ENCODE measurements at places on chromosomes 3 and 15.

GRCh38 chr15:64282701-64283100, 73.3 kb downstream of the CSNK1G1 start:
- DNase-seq, result no peak

DNA sequence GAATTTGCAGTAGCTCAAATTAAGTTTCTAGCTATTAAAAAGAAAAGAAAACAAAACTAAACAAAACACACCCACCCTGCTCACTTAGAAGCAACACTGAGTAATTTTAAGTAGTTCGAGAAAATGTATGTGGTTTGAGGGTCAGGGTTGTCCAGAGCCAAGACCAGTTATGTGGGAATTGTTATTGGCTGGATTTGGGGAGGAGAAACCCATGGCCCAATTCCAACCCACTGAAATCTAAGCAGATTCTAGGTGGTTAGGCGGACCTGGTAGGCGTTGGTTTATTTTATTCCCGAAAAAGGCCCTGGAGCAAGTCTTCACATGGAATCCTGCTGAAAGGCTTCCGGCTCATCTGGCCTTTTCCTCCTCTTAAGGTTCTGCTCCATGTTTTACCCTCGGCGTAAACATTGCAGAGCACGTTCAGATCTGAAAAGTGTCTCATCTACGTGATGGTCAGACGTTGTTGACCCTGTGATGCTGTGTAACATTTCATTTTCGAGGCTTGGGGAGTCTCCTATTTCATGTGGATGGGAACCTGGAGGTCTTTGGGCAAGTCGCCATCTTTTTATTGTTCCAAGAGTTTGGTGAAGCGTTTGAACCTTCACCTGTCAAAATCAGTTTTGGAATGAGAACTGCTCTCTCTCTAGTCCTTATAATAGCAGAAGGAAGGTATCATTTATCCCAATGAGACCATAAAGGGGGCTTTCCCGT, 64.0 kb downstream of the FLNB start:
- no peak for DNase-seq

- no peak for DNase-seq
These were observed 67.7 kb upstream of the ROPN1 start for GRCh38 chr3:124059580-124059979.

DNA sequence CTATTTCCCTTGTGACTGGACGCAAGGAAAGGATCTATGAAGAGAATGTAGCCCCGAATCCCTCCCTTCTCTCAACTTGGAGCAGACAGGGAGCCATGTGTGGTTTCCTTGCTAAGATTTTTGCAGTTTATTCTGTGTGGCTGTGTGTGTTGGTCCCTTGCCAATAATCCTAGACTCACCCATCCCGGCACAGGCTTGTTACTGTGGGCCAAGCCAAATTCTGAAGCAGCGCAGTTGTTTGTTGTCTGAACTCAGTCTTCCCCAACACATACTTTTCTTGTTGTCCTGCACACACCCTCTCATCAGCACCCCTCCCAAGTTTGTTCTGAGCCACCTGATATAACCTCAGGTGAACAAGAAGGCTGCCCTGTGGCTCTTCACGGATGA, 193.3 kb upstream of the CTDSPL start:
- DNase-seq, result no peak

DNA sequence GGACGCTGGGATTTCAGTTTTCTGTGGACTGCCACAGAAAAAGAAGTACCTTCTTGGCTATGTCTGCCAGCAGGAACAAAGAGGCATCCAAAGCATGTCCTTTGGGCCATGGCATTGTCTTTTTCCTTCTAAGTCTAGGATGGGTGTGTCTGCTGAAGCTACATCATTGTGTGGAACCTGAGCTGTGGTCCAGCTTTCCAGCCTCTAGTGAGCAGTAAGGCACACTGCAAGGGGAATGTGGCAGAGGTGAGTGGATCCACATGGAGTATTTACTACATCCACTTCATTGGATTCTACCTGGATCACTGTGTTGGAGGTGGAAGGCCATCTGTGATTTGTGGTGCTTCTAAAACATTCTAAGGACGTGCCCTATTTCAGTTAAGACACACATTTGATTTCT, 23.7 kb downstream of the CMTM8 start:
- DNase-seq, result no peak

- DNase-seq, result no peak
These were observed 95.5 kb upstream of the PRR23E start for GRCh38 chr3:127097481-127097880.

DNA sequence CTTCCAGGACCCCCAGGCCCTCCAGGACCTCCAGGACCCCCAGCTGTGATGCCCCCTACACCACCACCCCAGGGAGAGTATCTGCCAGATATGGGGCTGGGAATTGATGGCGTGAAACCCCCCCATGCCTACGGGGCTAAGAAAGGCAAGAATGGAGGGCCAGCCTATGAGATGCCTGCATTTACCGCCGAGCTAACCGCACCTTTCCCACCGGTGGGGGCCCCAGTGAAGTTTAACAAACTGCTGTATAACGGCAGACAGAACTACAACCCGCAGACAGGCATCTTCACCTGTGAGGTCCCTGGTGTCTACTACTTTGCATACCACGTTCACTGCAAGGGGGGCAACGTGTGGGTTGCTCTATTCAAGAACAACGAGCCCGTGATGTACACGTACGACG, 22.1 kb upstream of the CMSS1 start:
- no peak for DNase-seq

- DNase-seq, result no peak
These were observed 8.2 kb downstream of the TMOD2 start for GRCh38 chr15:51759557-51760070.

DNA sequence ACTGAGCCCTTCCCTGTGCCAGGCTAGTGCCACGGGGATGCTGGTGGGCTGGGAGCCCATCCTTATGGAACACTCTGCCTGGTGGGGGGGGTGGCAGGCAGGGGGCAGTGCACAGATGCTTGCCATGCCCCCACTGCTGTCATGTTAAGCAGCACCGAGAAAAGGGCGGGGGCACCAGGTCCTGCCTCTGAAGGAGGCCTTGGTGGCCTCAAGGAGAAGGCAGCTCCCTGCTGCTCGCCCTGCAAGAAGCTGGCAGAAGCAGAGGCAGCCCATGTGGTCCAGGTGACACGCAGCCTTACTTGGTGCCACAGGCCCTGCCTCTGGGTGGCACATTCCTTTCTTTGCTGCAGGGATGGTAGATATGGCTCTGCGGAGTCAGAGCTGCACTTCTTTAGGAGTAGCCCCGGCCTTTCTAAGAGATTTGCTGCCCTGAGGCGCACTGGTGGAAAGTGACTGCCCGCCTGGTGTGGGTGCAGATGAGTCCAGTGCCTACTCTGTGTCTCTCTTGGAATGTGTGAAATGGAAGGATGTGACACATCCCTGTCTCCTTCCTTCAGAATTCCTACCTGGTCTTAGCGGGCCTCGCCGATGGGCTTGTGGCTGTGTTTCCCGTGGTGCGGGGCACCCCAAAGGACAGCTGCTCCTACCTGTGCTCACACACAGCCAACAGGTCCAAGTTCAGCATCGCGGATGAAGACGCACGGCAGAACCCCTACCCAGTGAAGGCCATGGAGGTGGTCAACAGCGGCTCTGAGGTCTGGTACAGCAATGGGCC, 145.8 kb downstream of the LRRK1 start:
- DNase-seq, result no peak

DNA sequence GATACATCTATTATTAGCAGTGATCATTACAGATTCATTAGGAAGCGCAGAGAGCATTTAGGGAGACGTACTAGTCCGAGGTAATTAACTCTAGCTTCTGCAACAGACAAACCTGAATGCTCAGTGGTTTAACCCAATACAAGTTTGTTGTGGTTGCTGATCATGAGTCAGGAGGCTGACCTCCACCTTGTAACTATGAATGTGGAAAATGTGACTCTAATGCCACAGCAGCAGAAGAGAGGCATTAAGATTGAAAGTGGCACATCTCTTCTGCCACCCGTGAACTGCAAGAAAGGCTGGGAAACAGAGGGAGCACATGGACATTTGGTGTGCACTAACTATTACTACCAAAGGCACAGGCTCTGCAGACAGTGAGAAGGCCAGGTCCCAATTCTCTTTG, 71.2 kb upstream of the C3orf80 start:
- no peak for DNase-seq

DNA sequence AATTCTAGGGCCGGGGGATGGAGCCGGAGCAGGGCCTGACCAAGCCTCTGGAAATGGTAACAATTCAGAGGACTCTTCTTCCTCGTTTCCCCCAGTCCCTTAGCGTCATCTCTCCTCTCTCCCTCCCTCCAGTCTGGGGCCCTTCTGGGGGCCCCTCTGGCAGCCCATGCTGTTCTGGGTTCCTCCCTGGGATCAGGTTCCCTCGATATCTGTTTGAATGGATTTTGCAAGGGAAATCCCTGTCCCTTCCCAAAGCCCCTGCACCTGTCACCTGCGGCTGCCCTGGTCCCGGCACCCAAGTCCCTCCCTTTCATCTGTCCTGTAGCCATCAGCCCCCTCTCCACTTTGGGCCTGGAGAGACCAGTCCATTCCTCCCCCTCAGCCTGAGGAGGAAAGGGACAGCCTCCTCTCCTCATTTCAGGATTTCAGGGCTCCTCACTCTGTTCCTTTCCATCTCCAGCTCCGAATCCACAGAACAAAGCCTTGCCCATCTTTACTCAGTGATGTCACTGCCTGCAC, 1.7 kb upstream of the PLCB2 start:
- no peak for DNase-seq

DNA sequence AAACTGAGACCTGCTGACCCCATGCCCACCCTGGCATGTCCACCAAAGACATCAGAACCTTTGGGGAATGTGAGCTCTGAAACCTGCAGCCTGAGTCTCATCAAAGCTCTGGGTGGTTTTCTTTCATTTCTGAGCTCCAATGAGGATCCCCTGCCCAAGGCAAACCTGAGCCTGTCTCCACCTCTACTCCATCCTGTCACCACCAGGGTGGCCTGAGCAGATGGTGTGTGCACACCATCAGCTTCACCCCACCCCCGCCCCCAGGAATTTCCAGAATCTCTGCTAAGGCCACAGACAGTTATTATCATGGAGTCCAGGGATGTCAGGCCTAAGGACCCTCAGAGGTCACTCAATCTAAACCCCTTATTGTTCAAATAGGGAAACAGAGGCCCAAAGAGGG, 1.3 kb downstream of the XIRP1 start:
- no peak for DNase-seq

DNA sequence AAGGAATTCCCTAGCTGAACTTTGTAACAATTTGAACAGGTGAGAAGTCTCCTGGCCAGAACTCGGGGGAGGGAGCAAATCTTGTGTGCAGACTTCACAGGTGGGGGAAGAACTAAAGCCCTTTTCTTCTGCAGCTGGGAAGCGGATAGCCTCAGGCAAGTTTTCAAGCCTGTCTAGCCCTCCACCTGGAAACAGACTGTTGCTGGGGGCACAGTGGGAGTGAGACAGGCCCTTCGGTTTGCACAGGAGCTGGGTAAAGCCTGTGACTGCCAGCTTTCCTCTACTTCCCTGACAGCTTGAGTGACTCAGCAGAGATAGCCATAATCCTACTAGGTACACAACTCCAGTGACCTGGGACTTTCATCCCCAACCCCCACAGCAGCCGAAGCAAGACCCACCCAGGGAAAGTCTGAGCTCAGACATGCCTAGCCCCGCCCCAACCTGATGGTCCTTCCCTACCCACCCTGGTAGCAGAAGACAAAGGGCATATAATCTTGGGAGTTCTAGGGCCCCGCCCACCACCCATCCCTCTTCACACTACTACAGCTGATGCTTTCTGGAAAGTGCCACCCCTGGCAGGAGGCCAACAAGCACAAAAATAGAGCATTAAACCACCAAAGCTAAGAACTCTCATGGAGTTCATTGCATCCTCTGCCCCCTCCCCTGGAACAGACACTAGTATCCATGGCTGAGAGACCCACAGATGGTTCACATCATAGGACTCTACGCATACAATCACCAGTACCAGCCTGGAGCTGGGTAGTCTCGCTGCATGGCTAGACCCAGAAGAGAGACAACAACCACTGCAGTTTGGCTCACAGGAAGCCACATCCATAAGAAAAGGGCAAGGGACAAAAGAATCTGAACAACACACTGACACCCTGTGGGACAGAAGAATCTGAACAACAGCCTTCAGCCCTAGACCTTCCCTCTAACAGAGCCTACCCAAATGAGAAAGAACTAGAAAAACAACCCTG, 479.0 kb downstream of the RAP2B start:
- no peak for DNase-seq

- no peak for DNase-seq
These were observed 204.4 kb upstream of the TGFBR2 start for GRCh38 chr3:30401971-30402370.

DNA sequence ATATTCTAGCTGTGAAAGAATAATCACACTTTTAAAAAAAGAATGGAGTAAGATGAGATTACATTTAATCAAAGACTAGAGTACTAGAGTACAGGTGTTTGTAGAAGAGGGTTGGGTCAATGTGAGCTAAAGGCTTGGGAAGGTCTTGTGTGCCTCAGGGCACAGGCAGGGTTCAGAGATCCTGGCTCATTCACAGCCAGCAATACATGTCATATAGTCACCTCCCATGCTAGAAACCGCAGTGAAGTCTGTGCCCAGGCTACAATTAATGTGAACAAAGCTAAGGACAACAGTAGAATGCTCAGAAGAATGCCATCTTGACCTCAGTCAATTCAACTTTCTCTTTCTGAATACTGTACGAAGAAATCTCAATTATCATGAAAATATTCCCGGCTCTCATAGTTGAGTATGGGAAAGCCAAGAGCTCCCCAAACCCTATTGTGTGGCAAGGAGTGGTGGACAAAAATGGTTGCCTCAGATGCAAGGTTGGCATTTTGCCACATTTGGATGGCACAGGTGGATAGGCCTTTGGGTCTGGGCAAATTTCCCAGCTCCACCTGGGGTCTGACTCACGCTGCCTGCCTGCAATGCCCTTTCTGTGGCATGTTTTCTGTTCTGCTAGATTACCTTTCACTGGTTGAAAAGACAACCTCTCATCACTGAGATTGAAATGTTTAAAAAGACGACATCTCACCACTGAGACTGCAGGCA, 70.2 kb downstream of the NMD3 start:
- DNase-seq, result no peak

- no peak for DNase-seq
These were observed 185.3 kb downstream of the TJP1 start for GRCh38 chr15:29636921-29637320.

GRCh38 chr15:56337084-56337725, 28.0 kb upstream of the TEX9 start:
- no peak for DNase-seq

DNA sequence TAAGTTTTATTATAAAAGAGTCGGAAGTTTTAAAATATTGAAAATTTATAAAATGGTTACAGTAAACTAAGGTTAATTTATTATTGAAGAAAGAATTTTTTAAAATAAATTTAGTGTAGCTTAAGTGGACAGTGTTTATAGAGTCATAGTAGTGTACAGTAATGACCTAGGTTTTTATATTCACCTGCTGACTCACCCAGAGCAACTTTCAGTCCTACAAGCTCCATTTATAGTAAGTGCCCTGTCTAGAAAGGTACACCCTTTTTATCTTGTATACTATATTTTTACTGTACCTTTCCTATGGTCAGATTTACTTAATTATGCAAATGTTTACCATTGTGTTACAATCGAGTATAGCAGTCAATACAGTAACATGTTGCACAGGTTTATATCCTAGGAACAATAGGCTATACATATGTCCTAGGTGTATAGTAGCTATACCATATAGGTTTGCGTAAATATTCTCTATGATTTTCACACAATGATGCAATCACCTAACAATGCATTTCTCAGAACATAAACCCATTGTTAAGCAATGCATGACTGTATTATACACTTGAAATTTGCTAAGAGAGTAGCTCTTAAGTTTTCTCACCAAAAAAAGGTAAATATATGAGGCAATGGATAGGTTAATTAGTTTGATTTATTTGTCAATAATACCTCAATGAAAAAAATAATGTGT, 106.9 kb upstream of the CD96 start:
- no peak for DNase-seq

- DNase-seq, result no peak
These were observed 38.5 kb downstream of the HMCES start for GRCh38 chr3:129317014-129317771.

Measured in HL-60 (cell line).